ENCODE measurements at places on chromosomes 2 and 18. TPM values are rescaled to one million over a fixed set of nuclear protein-coding genes. Genes with fewer than 3 reads are reported as not detected.

DNA sequence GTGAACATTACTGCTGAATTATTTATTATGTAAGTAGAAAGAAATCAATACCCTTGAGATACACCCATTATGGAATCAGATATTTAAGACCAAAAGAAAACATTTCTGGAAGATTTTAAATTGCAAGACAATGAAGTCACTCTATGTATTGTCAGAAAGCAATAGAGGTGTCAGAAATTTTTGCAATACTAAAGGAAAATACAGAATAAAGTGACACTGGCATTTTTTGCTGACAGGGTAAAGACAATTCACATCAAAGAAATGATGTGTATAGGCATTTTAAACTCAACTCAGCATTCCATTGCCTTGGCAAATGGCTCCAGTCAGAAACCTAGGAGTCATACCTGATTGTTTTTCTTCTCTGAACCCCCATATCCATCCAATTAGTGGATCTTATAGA, 191.0 kb upstream of the PID1 start:
- no peak for DNase-seq

Gene UBE2E3
- total RNA-seq: 63.8 TPM

- no peak for DNase-seq
Observed at GRCh38 chr2:170340693-170341068, 162.7 kb downstream of the MYO3B start.

Gene ERMN
- 5.1 TPM for total RNA-seq

Measured in umbilical cord (tissue), 2 donors.